ENCODE measurements at places on chromosomes 12 and 14.
A peak's percentile ranks its signal among the peaks of the same experiment; 100 is the strongest.

DNA sequence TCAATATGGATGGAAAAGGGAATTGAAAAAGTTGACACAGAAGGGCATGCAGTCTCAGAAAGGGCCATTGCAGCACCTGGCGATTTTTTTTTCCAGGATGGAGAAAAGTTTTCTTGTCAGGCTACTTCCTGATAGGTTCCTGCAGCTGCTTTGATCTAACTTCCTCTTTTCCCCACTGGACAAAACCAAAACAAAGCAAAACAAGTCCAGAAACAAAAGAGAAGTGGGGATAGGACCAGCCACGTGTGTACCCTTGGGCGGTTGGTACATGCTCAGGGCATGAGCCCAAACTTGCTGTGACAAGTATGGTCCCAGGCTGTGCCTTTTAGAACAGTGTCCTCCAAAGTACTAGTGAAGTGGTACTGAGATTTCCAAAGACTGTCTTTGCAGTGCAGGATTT, 89.8 kb downstream of the CHST11 start:
- no peak for DNase-seq

GRCh38 chr14:23568600-23569331, 1.2 kb upstream of the AP1G2 start:
- DNase-seq, result no peak

- no peak for DNase-seq
Measured at GRCh38 chr12:52232203-52232673, 805 bp upstream of the KRT7 start.

DNA sequence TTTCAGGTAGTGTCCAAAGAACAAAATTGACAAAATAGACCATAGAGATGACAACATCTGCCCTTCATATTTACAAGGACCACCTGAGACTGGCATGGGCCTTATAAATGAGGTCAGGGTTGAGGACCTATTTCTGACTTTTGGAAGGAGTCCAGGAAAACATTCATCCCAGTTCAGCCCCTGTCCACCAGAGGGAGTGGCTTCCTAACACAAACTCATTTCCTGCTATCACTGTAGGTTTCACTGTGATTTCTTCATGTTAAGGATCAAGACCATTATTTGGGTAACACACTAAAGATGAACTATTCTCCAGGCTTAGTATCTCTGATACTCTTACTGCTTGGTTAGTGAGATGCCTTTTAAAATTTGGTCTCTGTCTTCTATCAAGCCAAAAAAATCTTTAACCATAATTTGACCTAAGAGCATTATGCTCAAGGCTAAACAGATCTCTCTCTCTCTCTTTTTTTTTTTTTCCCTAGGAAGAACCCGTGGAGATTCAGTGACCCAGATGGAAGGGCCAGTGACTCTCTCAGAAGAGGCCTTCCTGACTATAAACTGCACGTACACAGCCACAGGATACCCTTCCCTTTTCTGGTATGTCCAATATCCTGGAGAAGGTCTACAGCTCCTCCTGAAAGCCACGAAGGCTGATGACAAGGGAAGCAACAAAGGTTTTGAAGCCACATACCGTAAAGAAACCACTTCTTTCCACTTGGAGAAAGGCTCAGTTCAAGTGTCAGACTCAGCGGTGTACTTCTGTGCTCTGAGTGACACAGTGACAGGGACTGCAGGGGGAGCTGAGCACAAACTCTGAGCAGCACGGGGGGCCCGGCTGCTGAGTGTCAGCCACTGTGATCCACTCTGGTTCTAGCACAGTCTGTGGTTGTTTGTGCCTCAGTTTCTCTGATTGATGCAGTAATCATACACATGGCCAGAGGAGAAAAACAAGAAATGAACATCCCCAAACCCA, 267.6 kb upstream of the OR4E1 start:
- DNase-seq, result no peak

DNA sequence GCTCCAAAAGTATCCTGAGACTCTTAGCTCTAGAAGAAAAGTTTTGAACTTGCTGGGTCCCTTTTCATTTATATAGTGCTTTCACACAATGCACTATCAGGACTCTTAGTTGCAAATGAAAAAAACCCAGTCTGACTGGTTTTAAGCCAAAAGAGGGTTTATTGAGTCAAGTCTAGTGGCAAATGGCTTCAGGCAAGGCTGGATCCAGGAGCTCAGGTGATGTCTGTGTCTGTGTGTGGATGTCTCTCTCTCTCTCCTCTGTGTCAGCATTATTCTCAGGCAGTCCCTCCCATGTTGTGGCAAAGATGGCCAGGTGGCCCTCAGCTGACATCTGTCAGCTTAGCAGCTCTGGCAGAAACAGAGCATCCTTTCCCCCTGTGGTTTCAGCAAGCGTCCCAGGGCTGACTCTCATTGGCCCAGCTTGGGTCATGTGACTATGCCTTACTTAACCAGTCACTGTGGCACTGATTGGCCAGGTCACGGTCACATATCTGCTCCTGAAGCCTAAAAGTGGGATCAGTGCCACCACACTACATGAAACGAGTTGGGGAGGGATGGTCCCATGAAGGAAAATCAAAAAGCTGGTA, 6.2 kb downstream of the TMEM120B start:
- no peak for DNase-seq

- no peak for DNase-seq
Measured at GRCh38 chr12:911191-911826, 38.2 kb downstream of the RAD52 start.

DNA sequence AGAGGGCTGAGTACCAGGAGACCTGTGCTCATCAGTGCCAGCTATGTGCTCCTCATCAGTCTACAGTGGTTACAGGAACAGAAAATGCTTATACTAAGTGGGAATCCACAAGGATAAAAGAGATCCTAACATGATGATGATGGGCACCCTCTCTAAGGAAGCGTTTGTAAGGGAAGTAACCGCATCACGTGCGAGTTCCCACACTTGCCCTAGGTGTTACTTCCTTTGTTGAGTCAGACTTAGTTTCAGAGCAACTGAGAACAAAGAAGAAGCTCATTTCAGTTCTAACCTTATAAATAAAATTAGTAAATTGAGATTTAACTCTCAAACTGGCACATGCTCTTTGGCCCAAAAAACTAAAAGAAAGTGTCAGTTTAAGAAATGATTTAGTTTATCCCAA, 956.4 kb upstream of the TMEM132C start:
- no peak for DNase-seq

DNA sequence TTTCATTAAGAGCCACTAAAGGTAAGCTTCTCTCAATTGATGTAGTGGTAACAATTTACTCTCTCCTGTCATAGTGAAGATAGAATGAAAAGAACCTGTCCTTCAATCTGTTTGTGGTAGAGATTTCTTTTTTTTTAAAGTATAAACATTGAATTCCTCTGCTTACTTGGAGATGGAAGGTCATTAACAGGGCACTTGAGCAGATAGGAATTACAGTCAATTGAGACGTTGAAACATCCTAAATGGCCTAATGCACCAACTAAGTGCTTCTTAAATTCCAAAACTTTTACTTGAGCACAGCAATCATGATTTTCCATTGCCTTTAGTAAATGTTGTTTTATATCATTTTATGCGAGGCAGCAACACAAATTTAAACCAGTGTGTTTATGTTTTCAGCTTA, 241.4 kb downstream of the FOXG1 start:
- DNase-seq, result no peak

GRCh38 chr12:6664902-6665301, 2.0 kb upstream of the ING4 start:
- DNase-seq, result no peak

DNA sequence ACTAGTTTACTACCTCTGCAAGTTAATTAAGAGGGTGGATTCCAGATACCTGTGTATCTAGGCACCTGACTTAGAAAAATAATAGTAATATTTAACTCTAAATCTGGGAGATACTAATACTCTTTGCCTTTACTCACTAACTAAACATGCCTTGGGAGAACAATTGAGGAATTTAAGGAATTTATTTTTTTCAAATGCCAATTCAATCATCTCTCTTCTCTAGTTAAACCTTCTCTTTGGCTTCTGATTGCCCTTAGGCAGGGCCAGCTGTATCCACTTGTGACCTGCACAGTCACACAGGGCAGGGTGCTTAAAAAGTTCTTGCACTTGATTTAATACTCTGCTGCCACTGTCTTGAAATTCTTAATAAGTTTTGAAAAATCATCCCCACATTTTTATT, 142.4 kb downstream of the PLCZ1 start:
- DNase-seq, result no peak

GRCh38 chr14:70780396-70781075, 28.8 kb downstream of the MAP3K9 start:
- no peak for DNase-seq

- no peak for DNase-seq
Measured at GRCh38 chr14:44961151-44961553, 595 bp downstream of the KLHL28 start.

- no peak for DNase-seq
Measured at GRCh38 chr12:109448272-109448671, 28.8 kb downstream of the KCTD10 start.

DNA sequence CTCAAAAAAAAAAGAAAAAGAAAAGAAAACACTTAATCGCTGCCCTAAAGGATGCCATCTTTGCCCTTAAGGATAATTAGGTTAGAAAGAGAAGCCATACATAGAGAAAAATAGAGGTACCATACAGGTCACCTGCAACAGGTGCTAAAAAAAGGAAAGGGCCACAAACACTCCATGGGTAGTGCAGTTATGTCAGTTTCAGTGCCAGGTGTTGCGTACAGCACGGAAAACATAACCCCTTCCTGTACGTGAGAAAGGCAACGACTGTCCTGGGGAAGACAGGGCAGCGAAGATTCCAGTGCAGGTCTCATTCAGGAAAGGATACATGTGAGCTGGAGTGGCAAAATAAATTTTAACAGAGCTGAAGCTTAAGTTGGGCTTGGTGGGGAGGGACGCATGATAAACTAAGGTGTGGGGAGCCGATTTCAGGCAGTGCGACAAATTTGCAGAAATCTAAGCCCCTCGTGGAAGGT, 553 bp upstream of the DAZAP2 start:
- DNase-seq, result no peak

GRCh38 chr12:113049976-113050742, 6.4 kb upstream of the DTX1 start:
- DNase-seq, result no peak

DNA sequence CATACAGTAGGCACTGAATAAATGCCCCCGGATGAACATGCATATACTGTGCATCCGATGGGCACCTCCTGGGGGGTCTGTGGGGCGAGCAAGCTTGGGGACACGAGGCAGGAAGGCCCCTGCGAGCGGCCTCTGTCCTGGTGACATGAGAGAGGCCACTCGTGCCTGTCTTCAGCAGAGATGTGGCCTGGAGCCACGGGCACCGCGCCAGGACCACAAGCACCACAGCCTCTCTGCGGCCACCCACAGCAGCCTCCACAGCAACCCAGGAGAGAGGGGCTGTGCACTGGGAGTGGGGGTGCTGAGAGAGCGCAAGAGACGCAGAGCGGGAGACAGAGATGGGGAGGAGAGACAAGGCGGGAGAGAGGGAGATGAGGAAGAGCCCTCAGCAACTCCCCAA, 118.5 kb downstream of the RFLNA start:
- DNase-seq, result no peak

- peak; percentile 74 for DNase-seq
Measured at GRCh38 chr12:52647601-52648000, 4.4 kb downstream of the KRT2 start.

DNA sequence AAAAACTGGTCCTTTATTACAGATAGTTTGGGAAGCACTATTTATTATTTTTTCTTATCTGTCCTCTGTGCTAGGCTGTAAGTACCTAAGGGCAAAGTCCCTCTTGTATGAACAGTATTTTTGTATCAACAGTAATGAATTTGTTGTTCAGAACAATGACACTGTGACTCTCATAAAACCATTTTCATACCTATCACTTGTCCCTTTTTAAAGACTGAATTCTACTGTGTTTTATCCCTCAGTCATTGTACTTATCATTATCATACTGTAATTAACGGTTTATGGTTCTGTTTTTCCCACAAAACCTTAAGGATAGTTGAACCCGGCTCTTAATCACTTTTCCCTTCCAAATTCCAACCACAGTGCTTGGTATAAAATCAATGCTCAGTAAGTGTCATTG, 69.4 kb downstream of the SRGAP1 start:
- DNase-seq, result no peak

DNA sequence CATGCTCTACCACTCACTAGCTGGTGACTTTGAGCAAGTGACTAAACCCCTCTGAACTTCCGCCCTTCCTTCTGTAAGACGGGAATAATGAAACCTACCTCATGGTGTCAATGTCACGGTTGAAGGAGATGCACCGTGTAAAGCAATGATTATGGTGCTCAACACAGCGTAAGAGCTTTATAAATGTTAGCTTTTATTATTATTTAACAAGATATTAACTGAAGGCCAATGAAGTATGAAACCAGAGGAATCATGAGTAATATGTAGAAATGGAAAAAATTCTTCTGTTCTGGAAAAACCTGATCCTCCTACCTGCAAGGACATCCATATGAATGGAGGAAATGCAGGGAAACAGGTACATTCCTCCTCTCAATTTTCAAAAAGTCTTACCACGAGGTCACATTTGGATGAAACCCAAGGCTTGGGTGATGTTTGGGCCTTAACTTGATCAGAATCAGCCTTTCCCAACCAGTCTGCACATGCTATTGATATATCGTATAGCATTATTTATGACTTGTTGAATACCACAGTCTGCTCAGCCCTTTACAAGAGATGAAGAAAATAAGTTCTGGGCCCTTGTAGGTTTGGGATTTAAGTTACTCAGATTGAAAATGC, 166.8 kb upstream of the TBX3 start:
- DNase-seq, result no peak

GRCh38 chr12:72777806-72778205, 505.6 kb downstream of the TRHDE start:
- no peak for DNase-seq

GRCh38 chr12:104583301-104583700, 126.6 kb downstream of the CHST11 start:
- no peak for DNase-seq

DNA sequence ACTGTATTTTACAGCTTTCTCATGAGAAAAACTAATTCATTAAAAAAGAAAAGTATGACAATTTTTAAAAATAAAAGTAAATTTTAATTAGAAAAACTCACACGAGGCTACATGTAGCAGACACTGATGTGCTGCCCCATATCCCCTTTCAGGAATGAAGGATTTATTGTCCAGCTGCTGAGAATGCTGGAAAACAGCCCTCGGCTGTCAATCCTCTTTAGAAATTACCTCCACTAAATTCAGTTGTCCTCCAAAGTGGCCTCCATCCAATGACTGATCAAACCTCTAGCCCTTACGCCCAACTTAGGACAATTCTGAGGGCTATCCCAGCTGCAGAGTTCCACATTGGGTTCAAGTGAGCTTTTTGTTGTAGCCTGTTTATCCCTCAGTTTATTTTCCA, 29.8 kb upstream of the AP4S1 start:
- DNase-seq, result no peak

GRCh38 chr12:121443911-121444841, 44.3 kb downstream of the RNF34 start:
- DNase-seq, result no peak

DNA sequence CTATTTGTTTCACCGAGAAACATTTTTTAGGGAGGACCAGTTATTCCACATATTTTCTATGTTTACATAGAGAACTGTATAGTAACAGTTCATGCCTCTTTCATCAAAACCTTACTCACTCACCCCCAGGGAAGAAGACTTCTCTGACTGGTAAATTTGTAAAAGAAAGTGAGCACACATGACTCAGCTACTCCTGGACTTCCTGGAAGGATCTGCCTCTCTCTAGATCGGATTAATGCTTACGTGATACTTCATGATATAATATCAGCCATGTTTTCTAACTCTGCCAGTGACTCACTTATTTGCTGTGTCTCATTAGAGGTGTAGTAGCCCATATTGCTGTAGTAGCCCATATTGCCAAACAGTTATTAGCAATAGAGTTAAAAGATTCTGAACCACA, 494.3 kb upstream of the ATXN7L3B start:
- no peak for DNase-seq

- DNase-seq, result no peak
Measured at GRCh38 chr12:66065641-66066136, 64.9 kb downstream of the LLPH start.
